ENCODE measurements at places on chromosomes 6 and 20.
A peak's percentile ranks its signal among the peaks of the same experiment; 100 is the strongest.

- DNase-seq: no peak
Measured at GRCh38 chr20:32749914-32750637, 6.8 kb upstream of the COMMD7 start.

- no peak for DNase-seq
Measured at GRCh38 chr20:62068997-62069396, 3.3 kb upstream of the TAF4 start.

GRCh38 chr6:20212392-20213111 lies at the start of gene MBOAT1:
Gene MBOAT1, minus strand, starts transcription at chr6:20212469. Its CDS starts 235 bp downstream, at chr6:20212234.
- DNase-seq: peak; percentile 33

GRCh38 chr6:127365874-127366273 lies 22.5 kb upstream of the ECHDC1 start:
- no peak for DNase-seq

DNA sequence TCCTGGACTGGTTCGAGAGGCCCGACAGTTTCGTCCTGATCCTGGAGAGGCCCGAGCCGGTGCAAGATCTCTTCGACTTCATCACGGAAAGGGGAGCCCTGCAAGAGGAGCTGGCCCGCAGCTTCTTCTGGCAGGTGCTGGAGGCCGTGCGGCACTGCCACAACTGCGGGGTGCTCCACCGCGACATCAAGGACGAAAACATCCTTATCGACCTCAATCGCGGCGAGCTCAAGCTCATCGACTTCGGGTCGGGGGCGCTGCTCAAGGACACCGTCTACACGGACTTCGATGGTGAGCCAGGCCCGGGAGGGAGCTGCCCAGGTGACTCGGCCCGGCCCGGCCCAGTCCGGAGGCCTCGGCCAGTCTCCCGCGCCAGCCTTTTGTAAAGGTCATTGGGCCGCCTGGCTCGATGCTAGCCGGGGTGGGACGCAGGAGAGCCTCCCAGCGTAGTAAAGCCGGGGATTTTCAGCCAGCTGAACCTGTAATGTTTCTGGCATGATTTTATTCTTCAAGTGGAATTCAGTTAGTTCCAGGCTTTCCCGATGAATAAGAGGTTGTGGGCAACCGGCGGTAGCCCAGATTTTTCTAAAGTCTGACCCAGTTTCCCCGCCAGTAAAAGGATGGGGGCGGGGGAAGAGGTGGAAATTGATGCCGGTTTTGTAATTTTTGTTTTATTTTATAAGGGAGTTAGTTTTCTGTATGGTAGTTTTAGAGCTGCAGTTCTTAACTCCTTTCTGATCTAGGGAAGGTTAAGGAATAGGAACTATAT lies 1.4 kb downstream of the PIM1 start:
- DNase-seq: no peak

GRCh38 chr6:166556863-166557322 lies 29.6 kb downstream of the RAMACL start:
- DNase-seq: no peak

DNA sequence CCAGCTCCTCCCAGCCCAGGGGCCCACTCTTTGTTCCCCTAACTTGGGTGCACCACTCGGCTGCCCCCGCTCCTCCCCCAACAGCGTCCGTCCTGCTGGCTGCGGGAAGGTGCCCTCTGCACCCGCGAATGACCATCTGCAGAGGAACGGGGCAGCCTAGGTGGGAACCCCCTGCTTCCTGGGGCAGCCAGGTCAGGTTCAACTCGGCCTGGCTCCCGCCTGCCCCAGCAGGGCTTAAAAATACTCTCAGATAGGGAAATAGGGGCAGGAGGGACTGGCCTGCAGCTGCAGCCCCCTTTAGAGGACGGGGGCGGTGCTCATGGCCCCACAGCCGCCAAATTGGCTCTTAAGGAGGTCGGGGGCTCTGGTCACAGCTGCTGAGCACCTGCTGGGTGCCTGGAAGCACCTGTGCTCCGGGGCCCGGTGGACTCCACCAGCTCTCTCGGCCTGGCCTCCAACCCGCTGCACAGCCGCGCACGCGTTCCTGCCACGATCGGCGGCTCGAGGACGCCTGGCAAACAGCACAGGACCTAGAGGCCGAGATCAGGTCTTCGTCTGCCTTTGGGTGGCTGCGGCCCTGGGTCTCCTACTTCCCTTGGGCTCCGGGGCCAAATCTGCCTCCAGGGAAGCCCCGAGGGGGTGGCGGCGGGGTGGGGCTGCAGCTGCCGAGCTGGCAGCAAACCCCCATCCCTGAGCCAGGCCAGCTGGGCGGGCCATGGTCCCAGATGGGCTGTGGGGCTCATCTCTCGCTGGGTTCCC lies 700 bp upstream of the LAMA5 start:
- DNase-seq: no peak

GRCh38 chr6:150276937-150277742 lies 91.7 kb upstream of the IYD start:
- no peak for DNase-seq

GRCh38 chr20:47622118-47622665 lies 120.5 kb downstream of the NCOA3 start:
- DNase-seq: no peak

DNA sequence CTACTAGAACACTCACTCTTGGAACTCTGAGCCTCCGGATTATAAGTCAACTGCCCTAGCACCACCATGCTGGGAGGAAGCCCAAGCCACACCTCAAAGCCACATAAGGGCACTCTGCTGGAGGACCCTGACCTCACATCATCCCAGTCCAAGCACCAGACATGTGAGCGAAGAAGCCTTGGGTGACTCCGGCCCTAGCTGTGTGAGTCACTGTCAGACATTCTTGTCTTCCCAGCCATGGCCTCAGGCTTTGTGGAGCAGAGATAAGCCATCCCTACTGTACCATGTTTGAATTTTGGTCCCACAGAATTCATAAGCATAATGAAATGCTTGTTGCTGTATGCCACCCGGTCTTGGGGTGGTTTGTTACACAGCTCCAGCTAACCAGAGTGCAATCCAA lies 247.7 kb downstream of the SOD2 start:
- DNase-seq: no peak

- DNase-seq: no peak
Measured at GRCh38 chr6:33668914-33669313, 42.6 kb downstream of the UQCC2 start.

DNA sequence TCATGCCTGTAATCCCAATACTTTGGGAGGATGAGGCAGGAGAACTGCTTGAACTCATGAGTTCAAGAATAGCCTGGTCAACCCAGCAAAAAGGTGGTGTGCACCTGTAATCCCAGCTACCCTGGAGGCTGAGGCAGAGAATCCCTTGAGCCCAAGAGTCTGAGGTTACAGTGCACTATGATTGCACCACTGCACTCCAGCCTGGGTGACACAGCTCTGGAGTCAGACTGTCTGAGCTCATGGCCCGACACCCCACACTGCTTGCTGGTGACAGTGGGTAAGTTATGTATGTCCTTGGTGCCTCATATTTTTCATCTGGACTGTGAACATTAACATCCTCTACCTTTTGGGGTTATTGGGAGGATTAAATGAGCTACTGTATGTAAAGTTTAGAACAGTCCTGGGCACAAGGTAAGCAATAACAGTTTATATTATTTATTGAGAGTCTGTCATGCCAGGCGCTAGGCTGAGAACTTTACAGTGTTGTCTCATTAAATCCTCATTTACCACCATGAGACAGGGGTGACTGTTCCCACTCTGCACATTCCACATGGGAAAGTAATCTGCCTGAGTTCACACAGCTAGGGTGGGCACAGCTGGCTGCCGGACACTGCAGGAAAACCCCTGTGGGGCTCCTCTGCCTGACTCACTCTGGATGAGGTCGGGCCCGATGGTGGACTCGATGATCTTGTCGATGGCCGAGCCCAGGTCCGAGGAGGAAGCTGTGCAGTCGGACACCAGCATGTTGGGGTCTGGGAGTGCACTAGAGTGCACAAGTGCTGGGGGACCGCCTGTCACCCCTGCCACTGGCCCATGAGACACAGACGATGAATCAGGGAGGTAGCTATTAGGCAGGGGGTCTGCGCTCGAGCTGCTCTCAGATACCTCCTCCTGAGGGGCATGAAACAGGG lies 2.9 kb downstream of the ZNF335 start:
- no peak for DNase-seq

GRCh38 chr6:34546551-34547321 lies 9.4 kb downstream of the SPDEF start:
- no peak for DNase-seq

DNA sequence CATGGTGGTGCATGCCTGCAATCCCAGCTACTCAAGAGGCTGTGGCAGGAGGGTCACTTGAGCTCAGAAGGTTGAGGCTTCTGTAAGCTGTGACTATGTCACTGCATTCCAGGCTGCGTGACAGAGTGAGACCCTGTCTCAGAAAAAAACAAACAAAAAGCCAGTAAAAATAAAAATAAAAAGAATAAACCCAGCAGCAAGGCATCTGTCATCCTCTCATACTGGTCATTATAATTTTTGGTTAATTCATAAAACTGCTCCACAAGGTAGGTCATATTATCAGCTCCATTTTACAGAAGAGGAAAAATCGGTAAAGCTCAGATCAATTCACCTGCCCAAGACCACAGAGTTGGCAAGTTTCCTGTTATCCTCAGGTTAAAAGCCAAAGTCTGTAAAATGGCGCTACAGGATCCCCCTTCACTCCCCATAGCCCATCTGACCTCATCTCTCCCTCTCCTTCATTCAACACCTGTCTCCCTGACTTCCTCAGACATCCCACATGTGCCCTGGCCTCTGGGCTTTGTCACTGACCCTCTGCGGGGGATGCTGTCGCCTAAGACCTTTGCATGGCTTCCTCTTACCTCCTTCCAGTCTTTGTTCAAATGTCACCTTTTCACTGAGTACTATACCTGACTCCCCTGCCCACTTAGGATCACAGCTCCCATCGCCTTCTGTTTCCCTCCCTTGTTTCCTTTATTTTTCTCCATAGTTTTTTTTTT lies 213.2 kb upstream of the ZNF217 start:
- DNase-seq: no peak

DNA sequence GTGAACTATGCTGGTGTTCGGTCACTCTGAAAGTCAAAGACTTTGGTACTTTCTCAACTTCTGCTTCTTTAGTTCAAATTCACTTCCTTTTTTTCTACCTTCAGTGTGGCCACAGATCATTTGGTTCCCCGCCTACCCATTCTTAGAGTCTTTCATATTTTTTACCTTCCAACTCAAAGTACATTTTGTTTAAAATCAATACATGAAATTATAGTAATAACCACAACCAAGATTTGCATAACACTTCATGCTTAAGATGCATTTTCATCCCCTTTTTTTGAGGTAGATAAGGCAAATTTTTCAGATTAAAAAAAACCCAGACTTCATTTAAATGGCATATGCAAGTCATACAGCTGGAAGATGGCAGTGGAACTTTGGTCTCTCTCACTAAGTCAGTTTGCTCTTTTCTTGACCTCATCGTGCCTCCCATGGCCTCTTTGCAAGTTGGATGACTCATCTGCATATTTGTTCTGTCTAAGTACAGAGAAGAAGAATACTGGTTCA lies 11.9 kb upstream of the CNR1 start:
- DNase-seq: no peak

- no peak for DNase-seq
Measured at GRCh38 chr20:40610730-40611129, 78.3 kb downstream of the MAFB start.
